ENCODE measurements at places on chromosomes 11 and 22.

DNA sequence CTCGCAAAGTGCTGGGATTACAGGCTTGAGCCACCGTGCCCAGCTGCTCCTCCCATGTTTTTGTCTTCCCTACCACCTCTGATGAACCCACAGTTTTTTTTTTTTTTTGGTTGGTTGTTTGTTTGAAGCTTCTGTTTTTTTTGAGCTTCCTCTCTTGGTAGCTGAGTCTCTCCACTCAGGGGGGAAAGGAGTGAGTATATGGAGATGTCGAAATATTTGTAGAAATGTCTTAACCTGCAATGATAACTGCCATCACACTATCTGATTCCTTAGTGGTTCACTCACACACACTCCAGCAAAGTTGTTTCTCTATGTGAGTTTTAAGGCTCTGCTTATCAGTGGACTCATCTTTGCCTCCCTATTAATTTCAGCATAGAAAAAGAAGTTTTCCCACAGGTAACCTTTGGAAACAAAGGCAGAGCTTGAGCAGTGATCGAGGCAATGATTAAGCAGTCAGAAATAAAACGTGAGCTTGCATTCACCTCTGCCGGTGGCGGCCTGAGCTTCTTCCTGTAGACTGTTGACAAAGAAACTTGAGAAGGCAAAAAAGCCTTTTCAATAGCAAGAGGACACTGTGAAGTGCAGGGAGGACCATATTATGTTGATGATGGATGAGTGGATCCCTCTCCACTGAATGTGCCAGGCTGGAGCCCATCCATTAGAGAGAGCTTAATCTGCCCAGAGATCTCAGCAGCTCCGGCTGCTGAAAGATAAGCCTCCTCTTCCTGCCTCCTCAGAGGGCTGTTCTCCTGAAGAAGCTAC is 29.0 kb upstream of the RASSF10 start:
- DNase-seq, result no peak

DNA sequence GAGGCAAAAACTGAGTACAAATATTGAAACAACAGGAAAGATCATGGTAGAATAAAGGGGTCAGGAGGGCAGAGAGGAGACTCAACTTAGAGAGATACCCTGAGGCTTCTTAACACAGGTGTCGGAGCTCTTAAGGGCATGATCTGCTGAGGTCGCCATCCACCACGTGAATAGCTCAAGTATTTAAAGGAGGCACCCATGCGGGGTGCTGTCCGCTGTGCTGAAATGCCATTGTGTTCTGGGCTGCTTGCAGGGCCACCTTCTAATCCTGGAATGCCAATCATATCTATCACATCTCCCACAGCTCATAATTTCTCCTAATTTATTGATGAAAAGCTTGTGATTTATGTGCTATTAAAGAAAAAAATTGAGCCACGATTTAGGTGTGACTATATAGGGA is 90.2 kb downstream of the SEZ6L start:
- DNase-seq, result peak; percentile 2

DNA sequence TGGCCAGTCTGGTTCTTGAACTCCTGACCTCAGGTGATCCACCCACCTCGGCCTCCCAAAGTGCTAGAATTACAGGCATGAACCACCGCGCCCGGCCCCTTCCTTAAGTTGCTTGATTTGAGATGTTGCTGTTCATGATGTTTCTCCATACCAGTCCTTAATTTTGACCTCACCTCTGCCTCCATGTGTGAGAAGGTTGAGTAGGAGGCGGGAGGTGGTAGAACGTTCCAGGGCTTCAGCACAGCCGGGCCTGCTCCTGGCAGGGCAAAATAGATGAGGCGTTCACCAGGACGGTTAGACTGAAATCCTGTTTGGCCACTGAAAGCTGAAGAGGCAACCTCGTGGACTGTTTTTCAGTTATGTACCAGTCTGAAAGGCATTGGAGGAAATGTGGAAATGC is 48.3 kb upstream of the SYT13 start:
- no peak for DNase-seq

DNA sequence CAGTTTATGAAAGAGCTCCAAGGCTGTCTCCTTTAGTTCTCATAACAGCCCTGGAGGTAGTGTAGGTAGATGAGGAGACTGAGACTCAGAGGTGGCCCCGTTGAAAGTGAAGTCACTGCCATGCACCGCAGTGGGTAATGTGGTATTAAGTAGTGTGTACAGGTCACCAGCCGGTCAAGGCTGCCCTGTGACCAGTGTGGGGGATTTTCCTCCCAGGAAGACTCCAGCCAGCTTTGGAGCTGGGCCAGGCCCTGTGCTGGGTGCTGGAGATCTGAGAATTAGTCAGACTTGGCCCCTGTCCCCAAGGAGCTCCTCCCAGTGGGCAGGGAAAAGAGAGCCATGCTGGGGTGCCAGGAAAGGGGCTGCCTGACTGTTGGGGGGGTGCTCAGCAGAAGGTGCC is 5.3 kb downstream of the OMP start:
- DNase-seq, result no peak

DNA sequence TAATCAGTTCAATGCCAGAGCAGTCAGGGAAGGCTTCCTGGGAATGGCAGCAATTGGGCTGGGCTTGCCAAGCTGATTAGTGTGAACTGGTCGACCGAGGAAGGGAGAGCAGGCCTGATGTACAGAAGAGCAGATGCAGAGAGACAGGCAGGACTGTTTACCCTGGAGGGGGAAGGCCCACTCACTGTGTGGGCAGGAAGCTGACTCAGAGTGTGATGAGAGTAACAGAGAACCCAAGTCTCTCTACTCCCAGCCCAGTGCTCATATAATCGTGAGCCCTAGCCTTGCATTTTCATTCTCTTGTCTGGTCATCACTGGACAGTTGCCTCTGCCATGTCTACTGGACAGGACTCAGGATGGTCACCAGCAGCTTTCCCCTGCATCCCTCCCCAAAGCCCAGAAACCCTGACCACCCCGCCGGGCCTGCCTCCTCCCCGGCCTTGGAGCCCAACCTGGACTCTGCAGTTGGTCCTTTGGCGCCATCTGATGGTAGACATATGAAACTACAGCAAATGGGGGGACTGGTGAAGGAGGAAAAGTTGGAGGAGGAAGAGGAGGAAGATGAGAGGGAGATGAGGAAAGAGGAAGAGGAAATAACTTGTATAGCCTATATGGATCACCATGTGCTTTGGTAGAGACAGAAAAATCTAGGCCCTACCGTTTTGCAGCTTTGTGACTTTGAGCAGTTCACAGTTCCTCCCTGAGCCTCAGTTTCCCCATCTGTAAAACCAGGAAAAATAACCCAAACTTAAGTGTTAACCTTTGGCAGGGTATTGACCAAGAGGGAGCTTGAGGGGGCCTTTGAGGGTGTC is 43.4 kb upstream of the PRDM11 start:
- DNase-seq, result peak; percentile 46

- DNase-seq, result no peak
Observed at GRCh38 chr11:33775832-33776470, 1.6 kb upstream of the FBXO3 start.

GRCh38 chr11:60119710-60120109 is 31.2 kb downstream of the MS4A2 start:
- no peak for DNase-seq

DNA sequence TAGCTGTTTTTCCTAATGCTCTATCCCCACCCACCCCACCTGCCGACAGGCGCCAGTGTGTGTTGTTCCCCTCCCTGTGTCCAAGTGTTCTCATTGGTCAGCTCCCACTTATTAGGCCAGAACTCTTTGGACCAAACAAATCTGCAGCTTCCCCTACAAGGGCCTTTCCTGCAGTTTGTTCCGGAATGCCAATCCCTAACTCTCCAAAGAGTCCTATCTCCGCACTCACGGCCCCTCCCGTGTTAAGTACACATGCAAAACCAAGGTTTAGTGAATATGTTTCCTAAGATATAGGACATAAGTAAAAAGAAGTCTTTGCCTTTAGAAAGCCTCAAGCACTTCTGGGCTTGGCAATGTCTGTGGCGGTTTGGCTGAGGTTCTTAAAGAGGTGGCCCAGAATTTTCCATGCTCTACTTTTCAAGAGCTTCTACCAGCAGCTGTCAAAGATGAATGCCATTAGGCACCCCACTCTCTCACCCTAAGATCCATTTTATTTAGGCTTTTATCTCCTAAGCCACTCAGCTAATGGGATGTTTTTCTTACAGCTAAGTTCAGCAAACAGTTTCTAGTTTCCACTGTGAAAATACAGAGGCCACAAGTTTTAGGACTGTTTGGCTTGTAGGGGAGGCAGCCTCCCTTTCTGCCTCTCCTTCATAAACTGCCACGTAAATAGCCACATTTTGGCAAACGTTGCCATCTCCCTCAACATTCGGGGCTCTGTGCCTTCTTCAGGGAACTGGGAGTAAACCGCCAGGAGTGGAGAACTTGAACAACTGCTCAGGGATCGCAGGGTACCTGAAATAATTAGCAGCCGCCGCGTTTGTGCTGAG is 1.6 kb downstream of the CD59 start:
- no peak for DNase-seq

- no peak for DNase-seq
Observed at GRCh38 chr11:83533166-83533565, 247.0 kb upstream of the CCDC90B start.

DNA sequence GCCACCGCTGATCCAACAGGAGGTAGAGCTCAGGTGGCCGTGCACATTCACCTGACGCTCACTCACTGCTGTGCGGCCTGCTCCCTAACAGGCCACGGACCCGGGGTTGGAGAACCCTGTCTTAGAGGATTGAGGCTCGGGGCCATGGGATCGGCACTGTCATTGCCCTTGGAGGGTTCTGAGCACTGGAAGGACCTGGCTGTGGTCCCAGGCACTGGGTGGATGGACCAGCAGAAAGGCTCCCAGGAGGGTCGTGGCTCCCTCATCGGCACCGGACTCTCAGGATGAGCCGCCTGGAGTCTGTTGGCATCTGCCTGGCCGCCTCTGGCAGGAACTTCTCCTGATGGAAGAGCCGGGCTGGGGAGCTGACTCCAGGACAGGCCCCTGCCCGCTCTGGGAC is 6.5 kb downstream of the KCNQ1 start:
- DNase-seq, result no peak

DNA sequence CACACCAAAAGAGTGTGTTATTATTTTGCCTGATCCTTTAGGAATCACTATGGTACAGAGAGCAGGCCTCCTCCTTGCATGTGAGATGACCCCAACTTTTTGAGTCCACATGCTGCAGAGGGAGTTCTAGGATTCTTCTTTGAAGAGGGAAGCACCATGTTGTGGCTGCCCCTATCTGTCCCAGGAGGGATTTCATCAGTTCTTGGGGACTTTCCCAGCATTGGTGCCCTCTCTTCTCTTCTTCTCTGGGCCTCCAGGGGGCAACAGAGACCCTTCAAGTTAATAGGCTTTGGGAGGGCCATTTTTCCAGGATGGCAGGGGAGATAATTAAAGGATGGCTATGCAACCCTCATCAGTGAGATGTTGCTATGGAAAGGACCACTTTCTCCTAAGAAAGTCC is 3.6 kb downstream of the MMP1 start:
- DNase-seq, result peak; percentile 1

GRCh38 chr11:88402192-88402715 is 64.7 kb upstream of the CTSC start:
- no peak for DNase-seq

GRCh38 chr22:48473202-48473601 is 1354.5 kb downstream of the BRD1 start:
- DNase-seq, result no peak
